ENCODE measurements at places on chromosomes 3 and 15.

DNA sequence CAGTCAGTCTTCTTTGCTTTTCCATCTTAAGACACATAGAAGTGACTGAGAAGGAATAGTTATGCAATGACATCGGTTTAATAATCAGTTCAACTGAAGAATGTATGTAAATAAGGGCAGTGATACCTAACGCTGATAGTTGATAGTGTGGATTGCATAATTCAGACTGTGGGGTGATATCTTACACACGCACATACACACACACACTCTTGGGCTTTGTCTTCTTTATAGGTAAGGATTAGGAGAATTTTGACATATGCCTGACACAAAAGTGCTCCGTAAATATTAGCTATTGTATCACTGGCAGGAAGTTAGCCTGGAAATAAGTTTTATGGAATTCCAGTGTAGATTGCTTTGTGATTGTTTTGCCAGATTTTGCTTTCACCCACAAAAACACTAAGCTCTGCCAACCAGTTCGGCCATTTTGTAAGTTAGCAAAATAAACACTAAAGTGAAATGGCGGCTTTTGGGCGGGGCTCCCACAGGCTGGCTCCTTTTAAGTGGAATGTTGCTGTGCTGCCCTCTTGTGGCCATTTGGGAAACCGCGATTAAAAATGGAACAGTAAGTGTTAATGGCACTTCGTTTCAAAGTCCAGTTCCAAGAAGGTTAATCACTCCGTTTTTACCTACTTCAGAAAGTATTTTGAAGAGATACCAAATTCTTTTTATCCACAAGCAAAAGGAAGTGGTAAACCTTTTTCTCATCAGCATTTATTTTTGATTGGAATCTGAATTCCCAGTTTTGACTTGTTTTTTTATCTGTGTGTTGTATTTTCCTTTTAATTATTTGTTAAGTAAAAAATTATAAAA is 17.7 kb downstream of the CHD2 start:
- DNase-seq = peak; percentile 88

- no peak for DNase-seq
These were observed 78.9 kb downstream of the TGFBR2 start for GRCh38 chr3:30685267-30685667.

GRCh38 chr3:13932578-13933295 is 52.9 kb upstream of the WNT7A start:
- no peak for DNase-seq

- no peak for DNase-seq
These were observed 96.6 kb downstream of the EFL1 start for GRCh38 chr15:82165948-82166376.

DNA sequence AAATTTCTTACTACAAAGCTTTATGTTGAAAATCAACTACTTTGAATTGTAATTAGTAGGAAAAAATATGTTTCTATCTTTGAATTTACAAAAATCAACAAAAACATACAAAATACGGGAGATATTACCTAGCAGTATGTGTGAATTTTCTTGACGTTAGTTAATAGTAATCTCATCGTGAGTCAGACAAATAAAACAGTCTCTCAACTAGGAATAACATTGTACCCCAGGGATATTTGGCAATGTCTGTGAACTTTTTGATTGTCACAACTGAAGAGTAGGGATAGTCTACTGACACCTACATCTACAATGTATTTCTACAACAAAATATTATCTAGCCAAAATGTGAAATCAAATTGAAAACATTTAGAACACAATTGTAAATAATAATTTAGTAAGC is 250.3 kb downstream of the POLQ start:
- DNase-seq = no peak

DNA sequence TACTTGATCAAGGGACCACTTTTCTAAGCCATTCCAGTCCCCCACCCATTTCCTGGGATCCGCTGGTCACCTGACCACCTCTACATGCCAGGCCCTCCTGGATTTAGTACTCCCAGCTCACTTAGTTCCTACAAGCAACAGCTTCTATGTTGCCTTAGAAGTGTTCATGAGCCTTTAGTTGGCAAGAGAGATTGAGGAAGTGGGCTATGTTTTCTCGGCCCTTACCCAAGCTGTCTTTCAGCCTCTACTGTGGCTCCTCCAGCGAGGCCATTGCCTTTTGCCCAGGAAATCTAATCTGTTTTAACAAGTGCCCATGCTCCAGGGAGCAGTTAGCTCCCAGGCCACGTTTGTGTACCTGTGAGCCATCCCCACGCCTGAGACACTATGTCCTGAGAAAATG is 4.5 kb upstream of the PRKAR2A start:
- DNase-seq = no peak

DNA sequence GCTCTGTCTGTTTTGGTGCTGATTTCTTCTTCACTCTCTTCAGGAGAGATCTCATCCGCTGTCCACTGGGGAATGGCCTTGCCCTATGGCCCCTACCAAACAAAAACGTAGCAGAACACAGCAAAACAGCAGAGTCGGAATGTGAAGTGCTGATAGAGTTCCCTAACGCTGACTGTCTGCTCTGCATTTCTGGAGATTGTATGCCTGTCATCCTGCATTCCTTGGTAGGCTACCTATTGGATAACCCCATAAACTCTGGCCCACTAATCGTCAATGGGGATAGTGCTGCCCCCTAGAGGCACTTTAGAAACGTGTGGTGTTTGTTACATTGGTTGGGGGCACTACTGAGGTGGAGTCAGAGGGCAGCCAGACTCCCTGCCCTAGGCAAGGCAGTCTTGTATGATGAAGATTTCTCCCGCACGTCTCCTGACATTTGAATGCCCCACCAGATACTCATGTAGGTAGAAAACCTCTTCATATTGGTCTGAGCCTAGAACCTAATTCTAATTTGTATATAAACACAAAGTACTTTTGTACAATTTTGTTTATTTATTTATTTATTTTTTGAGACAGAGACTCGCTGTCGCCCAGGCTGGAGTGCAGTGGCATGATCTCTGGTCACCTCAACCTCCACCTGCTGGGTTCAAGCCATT is 15.6 kb upstream of the MAGEF1 start:
- DNase-seq = no peak

GRCh38 chr15:50628421-50628820 is 58.2 kb downstream of the TRPM7 start:
- no peak for DNase-seq

- no peak for DNase-seq
These were observed 27.8 kb upstream of the IGF2BP2 start for GRCh38 chr3:185852635-185853034.

DNA sequence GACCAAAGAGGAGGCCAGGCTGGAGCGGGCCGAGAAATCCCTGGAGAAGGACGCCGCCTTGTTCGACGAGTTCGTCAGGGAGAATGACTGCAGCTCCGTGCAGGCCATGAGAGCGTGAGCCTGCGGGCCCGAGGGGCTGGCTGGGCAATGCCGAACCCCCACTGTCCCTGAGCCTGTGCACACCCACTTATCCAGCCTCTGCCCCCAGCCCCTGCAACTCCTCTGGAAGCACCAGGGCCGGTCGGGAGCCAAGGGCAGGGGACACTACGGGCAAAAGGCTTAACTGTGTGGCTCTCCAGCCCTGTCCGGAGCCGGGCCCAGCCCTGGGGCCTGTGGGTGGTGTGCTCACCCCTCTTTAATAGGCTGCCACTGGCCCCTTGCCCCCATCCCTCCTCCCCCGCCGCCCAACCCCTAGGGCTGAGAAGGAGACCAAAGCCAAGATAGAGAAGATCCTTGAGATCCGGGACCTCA is 24.0 kb downstream of the CFAP100 start:
- DNase-seq = no peak

DNA sequence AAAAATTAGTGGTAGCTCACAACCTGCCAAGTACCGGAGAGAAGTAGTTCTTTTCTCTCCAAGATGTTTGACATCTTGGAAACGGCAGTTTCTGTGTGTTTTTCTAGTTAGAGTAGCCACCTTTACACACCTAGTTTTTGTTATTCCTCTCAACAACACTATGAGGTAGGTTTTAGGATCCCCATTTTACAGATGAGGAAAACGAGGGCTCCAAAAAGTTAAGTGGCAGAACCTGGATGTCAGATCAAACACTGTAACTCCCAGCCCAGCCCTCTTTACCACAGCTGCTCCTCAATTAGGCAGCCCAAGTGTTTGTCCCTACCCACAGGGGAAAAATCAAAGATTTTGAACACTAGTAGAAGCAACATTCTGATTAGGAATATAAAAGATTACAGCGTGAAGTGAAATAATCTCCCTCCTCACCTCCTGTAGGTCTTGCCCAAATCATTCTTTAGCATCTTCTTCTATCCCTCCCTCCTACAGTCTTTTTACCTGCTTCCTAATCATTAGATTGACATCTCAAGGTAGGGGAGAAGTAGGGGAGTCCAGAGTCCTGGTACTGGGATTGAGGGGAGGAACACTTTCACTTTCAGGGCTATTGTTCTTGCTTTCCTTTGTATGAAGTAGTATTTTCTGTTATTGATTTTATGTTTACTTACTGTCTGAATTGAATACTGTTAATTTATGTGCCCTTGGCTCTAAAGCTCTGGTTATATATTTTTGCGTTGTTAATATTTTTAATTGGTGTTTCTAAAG is 142.6 kb downstream of the CMSS1 start:
- no peak for DNase-seq

DNA sequence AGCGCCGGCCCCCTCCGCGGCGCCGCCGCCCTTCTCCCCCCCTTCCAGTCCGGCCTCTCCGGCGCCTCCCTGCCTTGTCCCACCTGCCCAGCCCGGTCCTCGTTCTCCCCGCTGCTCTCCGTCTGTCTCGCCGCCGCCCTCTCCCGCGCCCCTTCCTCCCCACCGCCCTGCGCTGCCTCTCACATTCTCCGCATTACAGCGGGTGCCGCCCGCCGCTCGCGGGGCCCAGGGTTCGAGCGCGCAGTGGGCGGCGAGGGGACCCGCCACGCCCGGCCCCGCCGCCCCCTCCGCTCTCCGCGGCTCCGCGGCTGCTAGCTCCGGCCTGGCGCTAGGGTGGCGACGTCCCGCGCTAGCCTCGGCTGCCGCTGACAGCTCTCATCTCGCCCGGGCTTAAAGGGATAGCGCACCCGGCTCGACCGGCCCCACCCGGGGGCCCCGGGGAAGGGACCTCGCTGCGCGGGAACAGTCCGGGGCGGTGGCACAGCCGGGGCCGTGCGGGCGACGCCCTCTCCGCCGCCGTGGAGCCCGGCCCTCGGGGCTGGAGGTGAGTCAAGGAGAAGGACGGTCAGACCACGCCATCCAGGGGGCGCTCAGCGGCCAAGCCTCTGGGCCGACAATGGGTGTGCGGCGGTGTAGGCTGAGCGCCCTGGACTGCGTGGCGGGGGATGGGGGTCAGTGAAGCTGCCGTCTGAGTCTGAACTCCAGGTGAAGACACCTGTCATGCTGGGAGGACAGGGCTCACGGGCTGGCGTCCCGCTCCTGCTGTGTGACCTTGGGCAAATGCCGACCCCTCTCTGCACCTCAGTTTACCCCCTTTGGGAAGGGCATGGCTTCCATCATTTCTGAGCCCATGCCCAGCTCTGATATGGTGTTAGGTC is 187.4 kb upstream of the LINGO1 start:
- DNase-seq = no peak

- no peak for DNase-seq
These were observed 5.3 kb downstream of the TNFSF10 start for GRCh38 chr3:172517859-172518466.

- peak; percentile 26 for DNase-seq
These were observed 37.8 kb downstream of the ZNF445 start for GRCh38 chr3:44439499-44440295.

DNA sequence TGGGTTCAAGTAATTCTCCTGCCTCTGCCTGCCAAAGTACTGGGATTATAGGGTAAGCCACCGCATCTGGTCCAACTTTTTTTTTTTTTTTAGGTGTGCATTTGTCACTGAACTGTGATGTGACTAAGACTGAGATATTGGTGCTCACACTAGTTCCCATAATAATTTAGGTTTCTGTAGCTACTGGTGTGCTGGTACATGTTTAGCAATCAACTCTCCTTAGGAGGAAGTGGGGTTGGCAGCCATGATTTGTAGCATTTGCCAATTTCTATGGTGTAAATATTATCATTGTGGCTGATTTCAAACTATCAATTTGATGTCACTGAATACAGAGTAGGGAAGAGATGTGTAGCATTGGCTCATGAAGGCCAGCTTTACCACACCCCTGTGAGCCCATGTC is 372.7 kb downstream of the EDEM1 start:
- no peak for DNase-seq

DNA sequence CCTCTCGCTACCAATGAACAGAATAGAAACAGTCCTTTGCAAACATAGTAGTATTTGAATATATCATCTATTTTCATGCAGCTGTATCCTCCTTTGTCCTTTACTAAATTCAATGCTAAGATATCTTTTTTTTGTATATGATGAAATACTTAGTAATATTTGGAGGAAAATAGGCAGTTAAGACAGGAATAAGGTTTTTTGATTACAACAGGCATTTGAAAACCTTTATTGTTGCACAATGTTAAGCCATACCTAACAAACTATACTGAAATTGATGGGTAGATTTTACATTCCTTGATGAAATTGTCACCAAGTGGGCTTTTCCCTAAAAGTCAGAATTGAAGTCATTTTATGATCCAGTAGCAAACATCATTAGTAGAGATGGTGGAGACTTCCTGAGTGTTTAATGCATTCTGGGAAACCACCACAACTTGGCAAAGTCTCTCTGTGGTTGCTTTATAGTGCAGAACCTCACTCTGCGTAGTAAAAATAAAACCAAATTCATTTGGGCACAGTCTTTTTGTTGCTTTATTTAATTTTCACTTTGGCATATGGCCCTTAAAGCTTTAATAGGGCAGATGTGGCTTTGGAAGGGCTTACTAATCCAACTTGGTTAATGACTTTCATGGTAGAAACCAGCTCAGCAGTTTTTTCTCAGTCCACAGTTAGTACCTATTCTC is 216.0 kb downstream of the DIPK2A start:
- no peak for DNase-seq

DNA sequence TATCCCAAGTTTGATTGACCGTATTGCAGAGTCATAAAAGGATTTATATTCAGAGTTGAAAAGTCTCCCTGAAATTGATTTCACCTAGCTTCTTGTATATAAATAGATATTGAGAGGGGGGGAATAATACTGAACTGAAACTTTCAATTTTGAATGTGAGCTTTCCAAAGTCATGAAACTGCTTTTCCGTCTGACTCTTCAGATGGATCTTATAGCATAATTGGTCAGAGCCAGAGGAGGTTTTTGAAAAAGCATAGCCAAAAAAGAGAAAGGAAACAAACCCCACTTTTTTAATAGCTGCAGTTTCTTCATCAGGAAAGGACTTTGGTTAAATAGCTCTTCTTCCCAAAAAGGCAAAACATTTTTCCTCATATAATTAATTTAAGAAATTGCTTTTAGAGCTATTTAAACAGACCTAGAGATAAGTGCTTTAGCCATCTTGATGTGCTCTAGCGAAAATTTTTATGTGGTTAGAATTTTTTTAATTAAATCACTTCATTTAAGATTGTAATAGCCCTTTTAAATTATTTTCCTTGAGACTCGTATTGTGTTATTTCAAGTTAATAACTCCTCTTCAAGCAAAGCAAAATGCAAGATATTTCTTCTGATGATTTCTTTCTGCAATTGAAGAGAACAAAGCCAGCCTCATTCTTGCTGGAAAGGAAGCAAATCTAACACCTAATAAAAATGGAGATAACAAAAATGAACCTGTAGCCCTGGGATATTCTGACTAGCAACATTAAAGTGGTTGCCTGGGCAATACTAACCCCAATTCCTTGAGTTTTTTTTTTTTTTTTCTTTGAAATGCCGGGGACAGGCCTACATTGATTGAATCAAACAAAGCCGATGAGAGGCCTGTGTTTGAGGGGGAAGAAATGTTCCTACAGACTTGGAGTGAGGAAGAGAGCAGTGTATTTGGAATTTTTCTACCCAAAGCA is 173.6 kb downstream of the PTPRG start:
- DNase-seq = no peak
